Left lobe of liver (tissue), 2 donors: ENCODE measurements at places on chromosomes 7 and 10. TPM values are rescaled to one million over a fixed set of nuclear protein-coding genes. Genes with fewer than 3 reads are reported as not detected.

DKK1 gene
- total RNA-seq = 0.38 TPM

DNA sequence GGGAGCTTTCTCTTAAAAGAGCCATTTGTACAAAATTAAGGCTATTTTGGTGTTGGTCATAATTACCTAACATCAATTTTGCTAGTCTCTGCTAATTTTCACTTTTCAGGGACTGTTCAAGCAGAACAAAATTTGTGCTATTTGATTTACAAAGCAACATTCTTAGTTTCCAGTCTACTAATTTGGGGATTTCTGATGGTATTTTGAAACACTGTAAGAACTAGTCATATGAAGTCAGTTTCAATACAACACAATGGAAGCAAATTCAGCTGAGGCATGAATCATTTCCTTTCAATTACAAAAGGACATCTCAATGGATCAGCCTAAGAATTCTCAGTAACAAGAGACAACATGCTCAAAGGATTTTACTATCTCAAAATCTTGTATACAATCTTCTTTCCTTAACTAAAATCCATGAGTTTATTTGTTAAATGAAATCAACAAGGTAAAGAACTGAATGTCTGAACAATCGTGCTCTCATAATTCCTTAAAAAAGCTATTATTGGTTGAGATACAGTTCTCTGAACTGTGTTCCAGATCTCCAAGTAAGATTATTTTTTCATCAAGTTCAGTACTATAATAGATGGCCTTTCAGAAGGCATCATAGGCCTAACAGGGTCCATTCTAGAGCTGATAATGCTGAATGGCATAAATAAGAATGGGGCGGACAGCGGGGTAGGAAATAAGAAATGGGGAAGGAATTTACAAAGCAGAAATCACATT is 144.6 kb downstream of the NRCAM start:
- no peak for DNase-seq

- no peak for DNase-seq
These were observed 32.5 kb upstream of the EIF4H start for GRCh38 chr7:74141705-74142104.

DNA sequence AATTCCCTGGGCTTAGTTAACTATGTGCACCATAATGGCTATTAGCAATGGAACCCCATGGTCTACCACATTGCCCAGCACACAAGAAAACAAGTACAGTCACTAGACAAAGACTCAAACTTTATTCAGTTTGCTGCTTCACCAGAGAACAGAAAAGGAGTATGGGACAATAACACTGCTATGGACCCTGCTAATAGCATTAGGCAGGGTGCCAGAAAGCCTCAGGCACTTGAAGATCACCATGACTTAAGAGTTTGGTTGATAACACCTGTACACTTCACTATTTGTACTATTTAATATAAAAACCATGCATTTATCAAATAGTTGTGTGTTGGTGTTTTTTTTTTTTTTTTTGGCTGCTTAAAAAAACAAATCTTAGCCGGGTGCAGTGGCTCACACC is 159.6 kb downstream of the KMT2E start:
- no peak for DNase-seq

CYP2C9 gene
- 1,611 TPM for total RNA-seq

DNA sequence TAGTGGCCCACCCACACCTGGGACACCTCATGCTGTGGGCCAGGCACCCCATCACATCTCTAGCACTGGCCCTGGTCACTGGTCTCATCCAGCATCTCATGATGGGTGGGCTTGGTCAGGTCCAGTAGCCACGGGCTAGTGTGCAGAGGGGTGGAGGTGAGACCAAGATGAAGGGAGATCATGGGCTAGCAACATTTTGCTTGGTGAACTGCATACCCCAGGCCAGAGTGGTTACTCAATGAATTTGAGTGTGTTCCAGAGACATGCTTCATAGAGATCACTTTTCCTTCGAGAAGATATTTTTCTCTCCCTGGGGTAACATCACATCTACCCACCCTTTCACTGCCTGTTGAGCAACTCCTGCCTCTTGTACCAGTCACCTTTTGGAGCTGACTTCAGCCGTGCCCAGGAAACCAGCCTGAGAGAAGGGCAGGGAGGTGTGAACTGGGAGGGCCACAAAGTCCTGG is 44.2 kb downstream of the MINDY4 start:
- DNase-seq = no peak

MRLN gene
- not detected for total RNA-seq

DNA sequence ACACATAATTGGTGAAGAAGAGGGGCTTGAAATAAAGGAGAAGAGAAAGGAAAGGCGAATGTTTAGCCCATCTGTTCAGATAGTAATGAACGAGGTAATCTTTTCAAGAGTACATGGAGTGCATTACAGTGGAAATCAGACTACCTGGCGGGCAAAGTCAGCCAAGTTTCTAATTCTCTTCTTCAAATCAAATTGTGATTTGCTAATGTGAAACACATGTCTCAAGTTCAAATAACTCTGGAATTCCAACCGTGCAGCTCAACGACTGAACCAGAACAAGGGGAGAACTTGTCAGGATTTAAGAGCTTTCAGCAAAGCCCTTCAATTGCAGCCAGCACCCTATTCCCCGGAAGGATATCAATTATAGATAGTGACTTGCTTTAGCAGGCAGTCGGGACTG is 216.9 kb downstream of the GLI3 start:
- DNase-seq = no peak

- no peak for DNase-seq
These were observed 23.8 kb downstream of the SCIN start for GRCh38 chr7:12594122-12594897.

DNA sequence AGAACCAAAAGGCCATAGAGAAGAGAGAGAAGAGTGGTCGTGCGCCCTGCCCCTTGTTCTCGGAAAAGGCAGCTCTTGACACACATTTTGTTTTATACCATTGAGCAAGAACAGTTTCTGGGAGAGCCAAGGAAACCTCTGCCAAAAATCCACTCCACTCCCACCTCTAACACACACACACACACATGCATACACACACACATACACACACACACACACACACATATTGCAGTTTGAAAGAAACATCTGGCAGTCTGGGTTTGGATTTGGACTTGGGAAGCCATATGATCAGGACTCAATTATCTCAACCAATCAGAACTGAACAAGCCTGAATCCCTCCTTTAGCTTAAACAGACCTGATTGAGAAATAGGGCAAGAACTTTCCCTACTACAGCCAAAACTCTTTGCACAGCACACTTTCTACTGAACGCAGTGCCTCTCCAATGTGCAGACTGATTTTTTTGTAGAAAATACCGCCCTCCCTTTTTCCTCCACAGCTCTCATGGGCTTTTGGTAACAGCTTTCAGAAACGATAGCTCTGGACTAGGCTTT is 484.0 kb upstream of the ZWINT start:
- DNase-seq = no peak

GRCh38 chr10:117519879-117520278 is 22.7 kb upstream of the EMX2 start:
- DNase-seq = no peak

- DNase-seq = peak; percentile 35
These were observed 63.1 kb upstream of the NKX6-2 start for GRCh38 chr10:132848951-132849545.

- DNase-seq = no peak
These were observed 558.2 kb upstream of the GALNT17 start for GRCh38 chr7:70573696-70574095.

UCN3 gene
- total RNA-seq = not detected

CFAP70 gene
- total RNA-seq = 2.8 TPM

- no peak for DNase-seq
These were observed 75.3 kb upstream of the AASS start for GRCh38 chr7:122219253-122219865.

- DNase-seq = no peak
These were observed 502.8 kb downstream of the TCERG1L start for GRCh38 chr10:130808686-130809085.

SNCG gene
- total RNA-seq = 2.0 TPM
